ENCODE measurements at places on chromosomes 1 and 21.
A peak's percentile ranks its signal among the peaks of the same experiment; 100 is the strongest.

- no peak for DNase-seq
These were observed 185.8 kb upstream of the PLD5 start for GRCh38 chr1:242710286-242710685.

GRCh38 chr1:45796381-45796780, 7.0 kb upstream of the MAST2 start:
- no peak for DNase-seq

DNA sequence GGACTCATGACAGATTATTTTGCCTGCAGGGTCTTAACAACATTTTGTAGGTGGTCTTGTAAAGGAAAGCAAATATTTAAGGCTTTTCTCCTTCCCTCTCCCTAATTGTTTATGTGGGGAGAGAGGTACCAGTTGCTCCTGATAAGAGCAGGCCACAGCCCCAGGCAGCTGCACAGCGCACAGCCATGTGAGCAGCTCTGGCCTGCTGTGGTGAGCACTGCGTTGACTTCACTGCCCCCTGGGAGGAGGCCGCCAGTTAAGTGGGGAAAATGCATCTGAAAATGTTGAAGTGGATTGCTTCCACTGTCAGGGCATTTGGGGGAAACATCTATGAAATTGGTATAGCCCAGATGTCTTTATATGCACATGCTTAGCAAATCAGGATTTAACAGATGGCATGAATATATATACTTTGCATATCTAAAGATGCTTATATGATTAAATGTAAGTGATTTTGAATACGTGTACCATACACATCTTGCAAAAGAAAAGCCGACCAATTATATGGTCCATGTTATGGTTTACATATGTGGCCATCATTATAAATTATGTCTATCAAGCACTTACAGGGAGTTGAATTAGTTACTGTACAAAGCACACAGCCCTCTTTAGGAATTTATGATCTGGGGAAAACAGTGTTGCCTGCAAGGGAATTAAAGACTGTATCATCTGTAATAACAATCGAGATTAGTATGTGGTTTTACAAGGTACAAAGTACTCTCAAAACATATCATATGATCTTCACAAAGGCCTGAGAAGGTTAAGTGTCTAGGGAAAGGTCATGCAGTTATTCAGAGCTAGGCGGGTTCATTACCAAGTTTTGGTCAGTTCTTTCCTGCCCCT, 132.1 kb downstream of the RHOU start:
- DNase-seq: no peak

GRCh38 chr1:99811075-99811474, 39.1 kb upstream of the AGL start:
- no peak for DNase-seq

GRCh38 chr1:178536844-178537371, 24.0 kb downstream of the TEX35 start:
- DNase-seq: peak; percentile 95

Measured in RCC 7860 (cell line).